ENCODE measurements at places on chromosomes 3 and 15.

DNA sequence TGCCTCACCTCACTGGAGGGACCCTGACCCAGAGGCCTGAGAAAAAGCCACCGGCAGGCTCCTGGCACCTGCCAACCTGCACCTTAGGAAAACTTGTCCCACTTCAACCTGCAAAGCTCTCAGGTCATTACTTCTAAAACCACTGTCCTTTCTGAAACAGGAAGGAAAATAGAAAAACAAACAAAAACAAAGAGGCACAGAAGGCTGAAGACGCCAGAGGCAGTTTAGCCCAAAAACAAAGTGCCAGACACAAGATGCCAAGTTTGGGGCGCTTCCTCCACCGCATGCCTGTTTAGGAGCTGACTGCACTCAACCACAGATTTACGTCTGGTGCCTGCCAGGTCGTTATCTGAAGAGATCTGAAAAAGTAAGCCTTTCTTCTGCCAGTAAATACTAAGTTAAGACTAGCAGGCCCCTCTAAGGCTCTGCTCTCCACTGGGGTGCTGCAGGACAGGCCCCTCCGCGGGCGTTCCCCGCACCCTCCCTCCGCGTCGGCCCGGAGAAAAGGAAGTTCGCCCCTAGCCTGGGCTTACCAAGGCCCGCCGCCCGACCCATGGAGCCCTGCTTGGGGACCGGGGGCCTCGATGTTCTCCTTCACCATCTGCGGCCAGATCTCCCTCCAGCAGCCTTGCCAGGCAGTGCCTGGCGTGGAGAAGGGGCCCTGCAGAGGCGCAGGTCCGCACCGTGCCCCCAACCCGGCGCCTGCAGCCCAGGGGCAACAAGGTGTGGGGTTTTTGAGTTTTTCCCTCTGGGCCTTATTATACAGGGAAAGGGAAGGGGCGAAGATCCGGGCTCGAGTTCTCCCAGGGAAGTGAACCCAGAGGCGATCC, 1.3 kb downstream of the GOLGA8A start:
- no peak for DNase-seq

DNA sequence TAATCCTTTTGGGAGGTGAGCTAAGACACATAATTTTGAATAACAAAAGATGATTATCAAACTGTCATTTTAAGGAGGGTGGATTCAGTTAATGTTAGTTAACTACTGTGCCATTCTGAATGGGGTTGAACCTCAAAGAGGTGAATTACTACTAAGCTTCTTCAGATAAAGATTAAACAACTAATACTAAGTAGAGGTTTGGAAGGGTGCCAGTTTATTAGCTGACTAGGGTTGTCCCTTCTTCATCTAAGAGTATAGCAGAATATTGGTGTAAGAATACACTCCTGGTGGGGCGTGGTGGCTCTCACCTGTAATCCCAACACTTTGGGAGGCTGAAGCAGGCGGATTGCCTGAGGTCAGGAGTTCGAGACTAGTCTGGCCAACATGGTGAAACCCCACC, 123.1 kb upstream of the LRRFIP2 start:
- DNase-seq = no peak

DNA sequence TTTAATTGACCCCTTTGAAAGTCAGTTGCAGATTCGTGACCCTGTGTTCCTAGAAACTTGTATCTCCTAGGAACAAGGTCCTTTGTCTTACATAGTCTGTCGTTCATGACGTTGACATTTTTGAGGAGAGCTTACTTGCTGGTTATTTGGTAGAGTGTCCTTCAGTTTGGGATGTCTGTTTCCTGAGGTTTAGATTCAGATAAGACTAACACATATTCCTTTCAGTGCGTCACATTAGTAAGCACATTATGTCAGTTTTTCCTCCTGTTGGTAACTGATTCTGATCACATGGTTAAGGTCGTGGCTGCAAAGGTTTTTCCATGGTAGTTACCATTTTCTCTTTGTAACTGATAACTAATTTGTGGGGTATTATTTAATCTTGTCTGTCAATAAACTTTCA, 80.8 kb downstream of the PCCB start:
- no peak for DNase-seq

DNA sequence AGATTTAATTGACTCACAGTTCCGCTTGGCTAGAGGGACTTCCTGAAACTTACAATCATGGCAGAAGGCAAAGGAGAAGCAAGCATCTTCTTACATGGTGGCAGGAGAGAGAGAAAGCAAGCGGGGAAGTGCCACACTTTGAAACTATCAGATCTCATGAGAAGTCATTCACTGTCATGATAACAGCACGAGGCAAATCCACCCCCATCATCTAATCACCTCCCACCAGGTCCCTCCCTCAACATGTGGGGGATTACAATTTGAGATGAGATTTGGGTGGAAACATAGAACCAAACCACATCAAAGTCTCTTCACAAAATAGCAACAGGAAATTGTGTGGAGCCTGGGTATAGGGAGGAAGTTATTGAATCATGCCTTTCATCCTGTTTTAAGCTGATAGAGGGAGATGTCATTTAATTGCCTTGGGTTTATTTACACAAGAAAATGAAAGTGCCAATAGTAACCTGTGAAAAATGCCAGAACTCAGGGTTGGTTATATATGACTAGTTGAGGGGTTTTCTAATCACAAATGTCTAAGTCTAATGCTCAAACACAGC, 624.8 kb upstream of the LMCD1 start:
- no peak for DNase-seq

GRCh38 chr3:47541583-47542108, 28.1 kb upstream of the ELP6 start:
- no peak for DNase-seq

- no peak for DNase-seq
Observed at GRCh38 chr15:38828031-38828532, 263.5 kb upstream of the RASGRP1 start.

- no peak for DNase-seq
Observed at GRCh38 chr15:51104512-51104911, 9.8 kb upstream of the TNFAIP8L3 start.

- no peak for DNase-seq
Observed at GRCh38 chr3:22265403-22265802, 514.4 kb upstream of the ZNF385D start.

DNA sequence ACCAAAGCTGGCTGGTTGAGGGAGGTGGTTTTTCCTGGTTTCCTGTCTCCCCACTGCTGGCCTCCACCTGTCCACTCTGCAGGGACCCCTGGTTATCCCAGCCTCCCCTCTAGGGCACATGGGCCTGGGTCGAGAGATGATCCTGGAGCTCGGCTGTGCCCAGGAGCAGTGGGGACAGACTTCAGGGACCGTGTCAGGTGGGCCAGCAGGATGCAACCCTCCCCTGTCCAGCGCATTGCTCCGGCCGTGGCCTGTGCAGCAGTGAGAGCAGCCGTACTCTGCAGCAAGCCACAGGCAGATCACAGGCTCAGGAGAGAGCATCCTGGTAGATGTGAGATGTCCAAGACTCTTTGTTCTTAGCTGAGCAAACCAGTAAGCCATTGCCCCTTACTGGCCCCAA, 92.5 kb upstream of the RPL32 start:
- DNase-seq = no peak

GRCh38 chr3:177601152-177601551, 403.9 kb upstream of the TBL1XR1 start:
- no peak for DNase-seq

GRCh38 chr3:58324391-58325390, 8.0 kb upstream of the PXK start:
- no peak for DNase-seq

- DNase-seq = no peak
Observed at GRCh38 chr15:79943820-79944219, 27.2 kb downstream of the BCL2A1 start.

GRCh38 chr3:112074006-112074405, 12.2 kb upstream of the C3orf52 start:
- no peak for DNase-seq

DNA sequence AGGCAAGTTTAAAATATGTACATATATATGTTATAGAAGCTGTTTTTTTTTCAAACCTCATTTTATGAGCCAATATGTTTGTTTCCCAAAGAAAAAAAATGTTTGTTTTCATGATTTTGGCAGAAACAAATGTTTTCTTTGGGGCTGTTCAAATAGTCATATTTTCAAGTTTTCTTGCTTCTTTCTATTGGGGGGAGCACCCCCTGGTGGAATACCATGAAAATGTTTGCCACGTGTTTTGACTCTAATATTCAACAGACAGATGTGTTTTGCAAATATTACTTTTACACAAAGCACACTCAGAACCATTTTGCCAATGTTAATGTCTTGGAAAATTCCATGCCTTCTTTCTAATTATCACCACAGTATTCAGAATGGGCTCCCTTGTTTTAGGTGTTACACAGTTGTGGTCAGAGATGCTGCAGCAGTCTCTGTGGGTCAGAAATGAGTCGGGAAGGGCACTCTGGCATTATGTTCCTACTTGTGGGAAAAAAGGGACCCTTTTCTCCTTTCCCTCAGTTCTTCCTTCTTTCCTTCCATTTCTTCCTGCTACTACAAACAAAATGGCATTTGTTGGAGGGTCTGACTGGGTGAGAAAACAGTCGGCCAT, 817.0 kb downstream of the TUSC7 start:
- no peak for DNase-seq

DNA sequence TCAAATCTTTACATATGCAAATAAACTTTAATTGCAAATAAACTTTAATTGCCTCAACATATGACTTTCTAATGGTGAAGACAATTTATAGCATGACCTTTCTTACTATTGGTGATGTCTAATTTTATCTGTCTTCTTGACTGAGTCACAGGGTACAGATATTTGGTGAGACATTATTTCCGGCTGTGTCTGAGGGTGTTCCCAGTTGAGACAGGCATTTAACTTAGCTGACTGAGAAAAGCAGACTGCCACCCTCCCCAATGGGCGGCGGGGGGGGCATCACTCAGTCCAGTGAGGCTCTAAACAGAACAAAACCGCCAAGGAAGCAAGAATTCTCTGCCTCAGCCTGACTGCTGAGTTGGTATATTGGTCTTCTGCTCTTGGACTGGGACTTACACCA, 160.0 kb downstream of the TBL1XR1 start:
- DNase-seq = no peak

- no peak for DNase-seq
Observed at GRCh38 chr15:89812011-89812846, 2.4 kb downstream of the ANPEP start.

- no peak for DNase-seq
Observed at GRCh38 chr3:104396974-104397669, 969.6 kb upstream of the ALCAM start.

GRCh38 chr3:99502871-99503270, 135.5 kb upstream of the COL8A1 start:
- DNase-seq = no peak

DNA sequence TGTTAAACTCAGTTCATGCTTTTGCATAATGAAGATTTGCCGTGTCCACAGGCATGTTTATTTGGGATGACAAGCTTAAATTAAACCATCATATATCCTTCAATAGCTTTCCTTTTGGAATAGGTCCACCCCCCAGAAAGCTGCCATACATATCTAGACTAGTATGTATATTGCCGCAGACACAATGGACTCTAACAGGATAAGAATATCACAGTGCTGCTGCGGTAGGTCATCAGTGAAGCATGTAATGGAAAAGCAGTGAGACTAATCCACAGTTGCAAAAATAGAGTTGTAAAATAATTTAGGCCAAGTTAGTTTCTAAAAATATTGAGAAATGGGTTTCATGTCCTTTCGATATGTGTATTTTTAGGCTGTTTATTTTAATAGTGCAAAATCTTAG, 819.9 kb upstream of the DPPA4 start:
- no peak for DNase-seq

GRCh38 chr3:31880020-31880419, 101.0 kb downstream of the OSBPL10 start:
- DNase-seq = no peak

DNA sequence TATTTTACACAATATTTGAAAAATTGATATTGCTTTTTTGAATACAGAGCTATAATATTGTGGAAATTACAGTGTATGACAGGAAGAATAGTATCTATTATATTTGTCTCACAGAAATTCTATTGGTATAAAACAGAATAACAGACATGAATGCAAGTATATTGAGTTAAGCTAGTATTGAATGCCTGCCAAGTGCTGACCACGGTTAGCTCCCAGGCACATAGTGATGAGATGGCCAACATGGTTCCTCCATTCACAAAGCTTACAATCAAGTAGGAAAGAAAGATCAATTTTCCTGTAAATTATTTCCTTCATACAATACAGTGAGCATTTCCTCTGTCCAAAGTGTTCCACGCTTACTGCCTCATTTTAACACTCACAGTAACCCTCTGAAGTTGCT, 67.6 kb downstream of the TP63 start:
- no peak for DNase-seq

- peak; percentile 64 for DNase-seq
Observed at GRCh38 chr3:196688349-196688748, 23.7 kb downstream of the CEP19 start.

GRCh38 chr3:64666171-64666588, 21.6 kb downstream of the ADAMTS9 start:
- no peak for DNase-seq

DNA sequence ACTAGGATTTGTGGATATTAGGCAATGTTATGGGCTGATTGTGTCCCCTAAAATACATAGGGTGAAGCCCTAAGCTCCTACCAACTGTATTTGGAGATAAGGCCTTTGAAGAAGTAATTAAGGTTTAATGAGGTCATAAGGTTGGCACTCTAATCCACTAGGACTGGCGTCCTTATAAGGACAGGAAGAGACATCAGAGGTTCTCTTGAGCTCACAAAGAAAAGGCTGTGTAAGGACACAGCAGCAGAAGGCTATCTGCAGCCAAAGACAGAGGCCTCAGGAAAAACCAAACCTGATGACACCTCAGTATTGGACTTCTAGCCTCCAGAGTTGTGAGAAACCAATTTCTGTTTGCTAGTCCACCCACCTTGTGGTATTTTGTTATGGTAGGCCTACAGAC, 416.7 kb downstream of the ZBTB20 start:
- no peak for DNase-seq

GRCh38 chr3:175255698-175256097, 396.6 kb downstream of the NAALADL2 start:
- no peak for DNase-seq

- no peak for DNase-seq
Observed at GRCh38 chr3:168844894-168845482, 749.3 kb upstream of the GOLIM4 start.

DNA sequence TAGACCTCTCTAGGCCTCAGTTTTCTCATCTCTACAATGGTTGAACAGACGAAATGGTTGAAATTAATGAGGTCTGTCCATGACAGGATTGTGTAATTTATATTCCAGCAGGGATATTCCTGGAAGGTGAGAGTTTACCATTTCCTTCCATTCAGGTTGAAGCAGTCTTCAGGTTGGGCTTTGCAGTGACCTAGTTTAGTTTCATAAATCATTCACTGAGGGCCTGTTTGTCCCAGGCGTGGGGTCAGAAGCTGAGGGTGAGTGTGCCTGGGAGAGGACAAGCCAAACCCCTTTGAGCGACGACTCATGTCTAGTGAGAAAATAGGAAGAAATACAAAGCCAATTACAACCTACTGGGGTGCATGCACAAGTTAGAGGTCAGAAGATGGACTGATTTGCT, 57.2 kb upstream of the CACNA2D3 start:
- no peak for DNase-seq

DNA sequence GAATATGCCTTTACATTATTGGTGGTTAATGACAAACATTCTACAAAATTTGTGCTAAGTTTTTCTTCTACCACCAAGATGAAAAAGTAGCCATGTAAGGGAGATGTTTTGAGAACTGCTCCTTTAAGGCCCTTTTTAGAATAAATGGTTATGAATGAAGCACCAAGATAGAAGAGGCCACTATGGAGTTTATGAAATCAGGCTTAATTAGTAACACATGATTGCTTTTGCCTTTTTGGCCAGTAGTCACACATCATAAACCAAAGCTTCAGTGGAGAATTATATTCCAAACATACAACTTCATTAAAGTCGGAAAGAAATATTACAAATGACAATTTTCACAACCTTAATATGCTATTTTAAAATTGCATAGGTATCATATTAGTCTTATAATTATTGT, 331.7 kb downstream of the RBMS3 start:
- DNase-seq = no peak

Measured in NCI-H1417 treated with DMSO at 0.1 percent for 48 hours (cell line).